ENCODE measurements at places on chromosomes 6 and 20.

DNA sequence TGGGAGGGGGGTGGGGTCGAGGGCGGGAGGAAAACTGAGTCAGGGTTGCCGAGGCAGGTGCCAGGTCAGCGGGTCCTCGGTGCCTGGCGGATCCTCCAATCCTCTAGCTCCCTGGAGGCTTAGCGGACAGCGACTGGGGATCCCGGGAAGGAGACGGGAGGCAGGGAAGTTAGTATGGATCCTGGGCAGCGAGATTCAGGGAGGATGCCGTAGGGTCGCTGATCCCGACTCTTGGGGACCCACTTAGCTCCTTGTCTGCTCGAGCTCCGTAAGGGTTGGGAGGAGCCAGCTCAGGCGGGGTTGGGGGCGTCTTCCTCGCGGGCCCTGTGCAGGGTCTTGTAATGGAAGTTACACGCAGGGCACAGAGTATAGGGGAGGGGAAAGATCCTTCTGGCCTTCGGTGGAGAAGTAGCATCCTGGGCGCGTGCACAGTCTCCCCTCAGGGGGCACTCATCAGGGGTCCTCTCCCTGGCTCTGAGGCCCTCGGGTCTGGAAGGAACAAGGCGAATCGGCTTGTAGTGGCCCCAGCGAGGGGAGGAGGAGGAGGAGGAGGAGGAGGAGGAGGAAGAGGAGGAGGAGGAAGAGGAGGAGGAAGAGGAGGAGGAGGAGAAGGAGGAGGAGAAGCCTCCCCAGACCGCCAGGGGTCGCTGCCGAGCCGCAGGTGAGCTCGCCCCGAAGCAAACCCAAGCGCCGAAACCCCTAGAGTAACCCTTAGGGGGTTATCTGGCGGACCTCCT lies 6.4 kb upstream of the SLC12A5 start:
- DNase-seq, result no peak

GRCh38 chr20:17444091-17444490 lies 87.1 kb downstream of the BFSP1 start:
- DNase-seq, result no peak

GRCh38 chr6:83333500-83333899 lies 97.4 kb downstream of the ME1 start:
- no peak for DNase-seq

DNA sequence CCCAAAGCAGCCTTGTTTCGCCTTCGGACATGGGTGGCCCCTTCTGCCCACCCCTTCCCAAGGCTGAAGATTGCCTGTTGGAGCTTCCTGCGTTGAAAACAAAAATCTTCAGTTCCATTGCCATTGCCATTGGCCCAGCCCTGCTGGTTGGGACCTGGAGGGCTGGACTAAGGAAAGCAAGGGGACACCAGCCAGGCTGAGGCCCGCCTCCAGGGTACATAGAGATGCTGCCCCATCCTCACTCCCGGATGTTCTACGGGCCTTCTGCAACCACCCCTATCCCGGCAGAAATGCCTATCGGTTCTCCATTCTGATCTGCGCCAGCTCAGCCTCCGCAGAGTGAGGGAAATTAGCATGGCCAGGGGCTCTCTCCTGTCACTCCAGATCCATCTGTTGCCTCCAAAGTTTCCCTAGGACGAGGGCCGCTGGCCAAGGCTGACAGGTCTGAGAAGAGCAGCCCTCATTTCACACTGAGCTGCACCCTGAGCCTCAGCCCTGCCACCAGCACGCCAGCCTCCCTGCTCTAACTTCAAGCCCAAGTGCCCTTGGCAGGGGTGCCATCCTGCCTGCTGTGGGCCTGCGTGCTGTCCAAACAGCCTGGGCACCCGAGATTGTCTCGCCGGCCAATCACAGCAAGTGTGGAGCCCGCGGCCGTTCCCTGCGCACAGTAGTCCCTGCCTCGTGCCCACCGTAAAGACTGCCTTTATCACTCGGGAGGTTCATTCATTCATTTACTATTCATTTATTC lies 13.4 kb upstream of the STX16 start:
- no peak for DNase-seq

DNA sequence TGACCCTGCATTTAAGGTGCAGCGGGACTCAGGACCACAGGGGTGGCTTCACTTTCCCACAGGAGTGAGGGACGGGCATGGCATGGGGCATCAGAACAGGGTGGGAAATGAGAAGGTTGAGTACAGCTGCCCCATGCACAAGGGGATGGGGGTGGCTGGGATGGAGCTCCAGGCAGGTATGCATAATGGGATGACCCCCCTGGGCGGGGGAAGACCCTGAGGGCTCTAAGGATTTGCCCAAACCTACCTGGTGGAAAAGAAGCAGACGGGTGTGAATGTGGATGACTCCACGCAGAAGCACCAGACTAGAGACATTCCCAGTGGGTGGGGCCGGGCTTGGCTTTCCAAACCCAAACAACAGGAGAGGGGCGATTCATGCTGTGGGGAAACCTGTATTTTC lies 200.3 kb downstream of the SYNDIG1 start:
- DNase-seq, result no peak

DNA sequence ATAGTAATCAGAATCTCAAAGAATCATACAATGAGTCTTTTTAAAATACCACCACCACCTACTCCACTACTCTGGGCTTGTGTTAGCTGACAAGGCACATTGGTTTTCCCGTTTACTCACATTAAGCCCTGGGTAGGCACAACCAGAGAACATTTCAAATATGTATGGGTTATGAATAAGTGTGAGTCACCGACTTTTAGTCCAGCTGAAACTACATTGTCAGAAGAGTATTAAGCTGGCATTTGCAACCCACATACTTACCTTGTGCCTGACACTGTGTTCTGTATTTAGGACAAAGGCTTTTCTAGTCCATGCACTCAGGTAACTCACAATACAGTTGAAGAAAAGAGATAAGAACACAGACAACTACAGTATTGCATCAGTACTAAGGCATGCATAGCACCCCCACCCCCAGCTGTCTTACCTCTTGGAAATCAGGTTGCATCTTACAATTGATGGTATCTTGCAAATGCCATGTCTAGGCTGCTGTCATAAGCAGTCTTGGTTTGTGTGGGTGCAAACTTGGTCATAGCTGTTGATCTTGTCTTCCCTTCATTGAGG lies 40.3 kb upstream of the AHI1 start:
- peak; percentile 93 for DNase-seq

DNA sequence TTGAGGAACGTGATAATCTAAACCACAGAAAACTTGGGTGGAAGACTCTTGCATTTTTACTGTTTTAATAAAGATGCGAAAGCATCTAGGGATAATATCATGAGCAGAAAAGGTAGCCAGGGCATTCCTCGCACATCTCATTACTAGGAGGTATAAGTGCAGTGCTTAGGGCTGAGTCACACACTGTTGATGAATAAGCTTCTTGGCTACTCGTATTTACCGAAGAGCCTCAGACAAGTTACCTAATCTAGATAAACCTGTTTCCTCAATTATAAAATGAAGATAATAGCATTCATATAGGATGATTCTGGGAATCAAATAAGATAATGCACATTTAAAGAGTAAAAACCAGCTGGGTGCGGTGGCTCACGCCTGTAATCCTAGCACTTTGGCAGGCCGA lies 780 bp upstream of the KIAA0319 start:
- DNase-seq, result peak; percentile 71

GRCh38 chr6:85455471-85456026 lies 5.7 kb downstream of the NT5E start:
- DNase-seq, result no peak

DNA sequence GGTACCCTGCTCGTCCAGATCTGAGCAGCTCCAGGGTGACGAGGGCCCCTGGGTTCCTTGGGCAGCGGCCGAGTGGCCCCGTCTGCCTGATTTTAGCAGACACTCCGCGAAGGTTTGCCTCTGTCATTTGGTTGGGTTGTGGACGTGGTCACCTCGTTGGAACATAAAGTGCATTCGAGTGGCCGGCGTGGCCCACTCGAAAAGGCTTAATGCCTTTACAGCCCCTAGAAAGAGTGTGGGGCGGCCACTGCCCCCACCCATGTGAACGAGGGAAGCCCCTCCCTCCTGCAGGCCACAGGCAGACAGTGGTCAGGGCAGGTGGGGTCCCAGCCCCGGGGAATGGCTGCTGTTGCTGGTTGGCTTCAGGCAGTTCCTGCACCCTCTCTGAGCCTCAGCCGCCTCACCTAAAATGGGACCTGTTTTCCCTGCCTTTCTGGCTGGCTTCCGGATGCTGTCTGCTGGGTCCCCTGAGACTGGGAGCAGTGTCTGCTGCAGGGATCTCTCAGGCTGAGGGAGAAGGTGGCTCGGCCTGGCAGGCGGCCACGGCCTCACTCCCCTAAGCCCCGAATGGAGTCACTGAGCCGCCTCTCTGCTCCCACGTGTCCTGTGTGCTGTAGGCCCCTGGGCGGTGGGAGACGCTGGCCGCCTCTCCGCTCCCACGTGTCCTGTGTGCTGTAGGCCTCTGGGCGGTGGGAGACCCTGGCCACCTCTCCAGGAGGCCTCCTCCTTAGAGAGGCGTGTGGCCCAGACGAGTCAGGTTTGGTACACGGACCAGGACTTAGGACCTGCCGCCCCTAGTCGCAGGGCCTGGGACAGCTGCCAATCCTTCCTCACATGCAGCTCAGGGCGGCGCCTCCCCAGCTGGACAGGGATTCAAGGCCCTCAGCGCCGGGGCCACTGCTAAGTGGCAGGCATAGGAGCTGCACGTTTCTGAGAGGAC lies 233.0 kb downstream of the ERMARD start:
- DNase-seq, result no peak

GRCh38 chr6:135018052-135018451 lies 36.6 kb downstream of the HBS1L start:
- DNase-seq, result no peak

- DNase-seq, result no peak
These were observed 43.4 kb upstream of the SPTLC3 start for GRCh38 chr20:12965212-12965869.

- DNase-seq, result no peak
These were observed 25.4 kb upstream of the CST3 start for GRCh38 chr20:23663180-23663579.

DNA sequence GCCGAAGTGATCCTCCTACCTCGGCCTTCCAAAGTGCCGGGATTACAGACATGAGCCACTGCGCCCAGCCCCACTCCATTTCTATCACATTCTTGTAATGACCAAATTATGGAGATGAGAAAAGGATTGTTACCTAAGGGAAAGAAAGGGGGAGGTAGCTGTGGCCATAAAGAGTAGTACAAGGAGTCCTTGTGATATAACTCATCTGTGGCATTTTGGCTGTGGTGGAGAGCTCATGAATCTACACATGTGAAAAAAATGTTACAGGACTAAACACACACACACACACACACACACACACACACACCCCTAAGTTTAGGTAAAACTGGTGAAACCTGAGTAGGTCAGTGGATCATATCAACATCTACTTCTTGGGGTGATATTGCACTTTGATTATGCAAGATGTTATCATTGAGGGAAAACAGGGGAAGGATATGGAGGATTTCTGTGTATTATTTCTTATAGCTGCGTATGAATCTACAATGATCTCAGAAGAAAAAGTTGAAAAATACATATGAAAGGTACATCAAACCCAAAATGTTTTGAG lies 251.5 kb downstream of the TSHZ2 start:
- DNase-seq, result peak; percentile 38

- DNase-seq, result no peak
These were observed 626 bp downstream of the STX7 start for GRCh38 chr6:132512342-132512637.

DNA sequence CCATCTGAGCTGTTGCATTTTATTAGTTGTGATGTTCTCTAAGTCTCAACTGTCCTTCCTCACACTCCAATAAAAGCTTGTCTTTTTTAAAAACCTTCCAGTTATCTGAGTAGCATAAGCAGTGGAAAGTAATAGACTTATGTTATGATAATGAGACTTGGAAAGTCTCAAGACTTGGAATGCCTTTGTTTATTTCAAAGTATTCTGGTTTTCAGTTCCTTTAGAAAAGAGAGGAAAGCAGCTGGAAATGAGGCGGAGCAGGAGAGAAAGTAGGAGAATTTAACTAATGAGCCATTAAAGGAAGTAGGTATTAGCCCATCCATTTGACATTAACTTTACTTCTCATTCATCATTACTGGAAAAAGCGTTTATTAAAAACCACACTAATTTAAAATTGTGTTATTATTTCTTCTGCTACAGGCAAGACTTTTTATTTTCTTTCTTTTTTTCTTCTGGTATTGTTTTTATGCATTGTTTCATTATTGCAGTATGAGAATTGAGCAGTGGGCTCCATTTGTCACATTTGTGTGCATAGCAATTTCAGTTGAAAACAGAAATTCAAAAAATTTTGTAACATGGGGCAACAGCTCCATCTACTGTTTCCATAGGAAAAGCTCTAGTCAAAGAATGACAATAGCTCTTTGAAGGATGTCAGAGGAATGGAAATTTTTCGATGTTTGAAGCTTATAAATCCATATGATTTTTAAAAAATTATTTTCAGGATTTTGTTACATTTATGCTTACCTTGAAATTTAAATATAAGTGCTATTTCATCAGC lies 194.8 kb downstream of the COL9A1 start:
- DNase-seq, result peak; percentile 66

DNA sequence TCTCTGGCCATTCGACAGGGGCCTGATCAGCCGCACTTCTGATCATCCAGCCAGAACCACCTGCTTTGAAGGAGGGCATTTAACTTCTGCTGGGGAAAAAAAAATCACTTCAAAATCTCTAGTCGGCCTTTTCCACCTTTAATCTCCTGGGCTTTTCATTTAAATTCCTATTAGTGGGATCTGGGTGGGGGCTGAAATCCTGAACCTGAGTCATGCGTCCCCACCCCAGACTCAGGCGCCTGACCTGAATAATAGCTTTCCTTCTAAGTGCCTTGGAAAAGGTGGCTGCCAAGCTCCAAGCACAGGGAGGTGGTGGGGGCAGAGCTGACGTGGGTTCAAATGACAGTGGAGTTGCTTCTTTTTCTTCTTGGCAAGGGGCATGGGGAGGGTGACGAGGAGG lies 246.0 kb upstream of the EXOC2 start:
- DNase-seq, result no peak

- peak; percentile 69 for DNase-seq
These were observed 172.0 kb downstream of the MYLK4 start for GRCh38 chr6:2578767-2579166.

DNA sequence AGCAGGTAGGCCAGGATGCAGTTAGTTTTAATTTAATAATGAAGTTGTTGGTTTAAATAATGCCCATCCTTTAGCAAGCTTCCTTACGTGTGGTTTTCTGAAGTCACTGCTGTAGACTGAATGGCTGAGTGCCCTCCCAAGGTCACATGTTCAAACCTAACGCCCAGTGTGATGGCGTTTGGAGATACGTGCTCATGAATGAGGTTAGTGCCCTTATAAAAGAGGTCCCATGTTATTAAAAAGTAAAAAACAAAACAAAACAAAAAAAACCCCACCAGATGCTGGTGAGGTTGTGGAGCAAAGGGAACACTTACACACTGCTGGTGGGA lies 16.3 kb downstream of the LRP11 start:
- DNase-seq, result no peak

Measured in fibroblast of lung (primary cell).